ENCODE measurements at places on chromosomes 2 and 18. TPM values are rescaled to one million over a fixed set of nuclear protein-coding genes. Genes with fewer than 3 reads are reported as not detected.

DNA sequence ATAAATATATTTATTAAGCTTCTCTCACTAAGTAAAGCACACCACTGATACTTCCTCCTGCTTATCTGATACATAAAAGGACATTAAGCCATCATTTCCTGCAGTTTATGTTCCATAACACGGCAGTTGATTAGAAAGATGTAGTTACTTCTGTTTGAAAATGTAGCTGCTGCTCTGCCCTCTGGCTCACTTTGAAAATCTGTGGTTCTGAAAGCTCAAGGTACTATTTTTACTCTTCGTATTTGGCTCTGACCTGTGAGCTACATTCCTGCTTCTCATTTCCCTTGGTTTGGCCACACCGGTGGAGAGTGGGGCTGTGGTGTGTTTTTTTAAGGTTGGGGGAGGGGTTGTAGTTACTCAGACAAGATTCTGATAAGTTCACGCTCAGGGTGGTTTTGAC lies 12.8 kb upstream of the TTN start:
- peak; percentile 11 for DNase-seq

GRCh38 chr2:119220720-119221301 lies 2.8 kb upstream of the STEAP3 start:
- no peak for DNase-seq

DNA sequence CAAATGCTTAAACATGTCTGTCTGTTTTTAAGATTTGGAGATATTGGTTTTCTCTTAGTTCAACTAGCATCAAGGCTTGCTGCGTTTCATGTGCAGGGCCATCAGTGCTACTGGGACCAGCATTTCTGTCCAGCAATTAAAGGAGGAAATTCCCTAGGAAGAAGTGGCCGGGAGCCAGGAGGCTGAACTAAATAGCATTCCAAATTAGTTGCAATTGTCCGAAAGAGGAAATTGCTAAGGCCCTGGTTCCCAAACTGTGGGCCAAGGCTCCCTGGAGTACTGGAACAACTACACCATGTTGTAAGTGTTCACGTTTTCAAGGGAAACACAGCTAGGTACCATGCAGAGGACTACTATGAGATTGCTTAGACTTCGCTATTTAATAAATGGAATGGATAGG lies 257.9 kb downstream of the PTPRM start:
- no peak for DNase-seq

- no peak for DNase-seq
These were observed 304.4 kb upstream of the SLC39A10 start for GRCh38 chr2:195352581-195352980.

DNA sequence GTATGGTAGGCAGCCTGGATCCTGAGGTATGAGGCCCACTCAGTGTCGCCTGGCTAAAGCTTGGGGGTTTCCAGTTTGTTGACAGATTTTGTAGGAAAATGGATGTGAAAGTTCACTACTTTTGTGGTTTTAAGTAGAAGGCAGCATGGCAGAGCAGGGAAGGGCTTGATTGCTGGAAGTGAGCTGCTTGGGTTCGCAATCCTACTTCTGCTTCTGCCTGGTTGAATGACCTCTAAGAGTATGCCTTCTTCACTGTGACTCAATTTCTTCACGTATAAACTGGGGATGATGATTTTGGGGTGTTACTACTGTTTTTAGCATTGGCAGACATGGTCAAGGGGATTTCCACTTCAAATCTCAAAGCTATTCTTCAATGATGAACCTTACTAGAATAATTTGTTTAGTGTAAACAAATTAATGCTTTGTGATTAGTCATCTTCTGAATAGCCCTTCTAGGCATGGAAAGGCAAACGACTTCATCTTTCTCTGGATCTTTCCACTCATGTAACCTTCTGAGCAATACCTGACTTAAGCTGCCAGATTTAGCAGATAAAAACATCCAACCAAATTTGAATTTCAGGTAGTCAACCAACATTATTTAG lies 13.2 kb downstream of the BMP10 start:
- DNase-seq = no peak

- no peak for DNase-seq
These were observed 22.2 kb upstream of the YWHAQ start for GRCh38 chr2:9652898-9653479.

DNA sequence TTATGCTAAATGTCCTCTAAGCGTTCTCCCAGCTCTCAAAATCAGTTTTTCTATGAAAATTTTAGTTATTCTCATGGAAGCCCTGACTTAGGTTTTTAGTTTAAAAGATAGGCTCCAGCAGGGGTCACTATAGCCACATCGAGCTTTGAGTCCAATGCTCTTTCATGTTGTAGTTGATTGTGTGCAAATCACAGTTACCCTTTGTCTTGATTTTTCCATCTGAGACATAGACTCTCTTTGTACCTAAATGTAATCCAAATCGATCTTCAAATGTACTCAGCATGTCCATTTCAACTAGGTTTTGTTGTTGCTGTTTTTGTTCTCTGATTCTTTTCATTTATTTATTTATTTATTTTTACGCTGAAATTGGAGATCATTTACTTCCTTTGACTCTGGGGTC lies 26.4 kb upstream of the MSTN start:
- DNase-seq = peak; percentile 70

GRCh38 chr2:157631861-157632260 lies 3.2 kb upstream of the ACVR1C start:
- no peak for DNase-seq

DNA sequence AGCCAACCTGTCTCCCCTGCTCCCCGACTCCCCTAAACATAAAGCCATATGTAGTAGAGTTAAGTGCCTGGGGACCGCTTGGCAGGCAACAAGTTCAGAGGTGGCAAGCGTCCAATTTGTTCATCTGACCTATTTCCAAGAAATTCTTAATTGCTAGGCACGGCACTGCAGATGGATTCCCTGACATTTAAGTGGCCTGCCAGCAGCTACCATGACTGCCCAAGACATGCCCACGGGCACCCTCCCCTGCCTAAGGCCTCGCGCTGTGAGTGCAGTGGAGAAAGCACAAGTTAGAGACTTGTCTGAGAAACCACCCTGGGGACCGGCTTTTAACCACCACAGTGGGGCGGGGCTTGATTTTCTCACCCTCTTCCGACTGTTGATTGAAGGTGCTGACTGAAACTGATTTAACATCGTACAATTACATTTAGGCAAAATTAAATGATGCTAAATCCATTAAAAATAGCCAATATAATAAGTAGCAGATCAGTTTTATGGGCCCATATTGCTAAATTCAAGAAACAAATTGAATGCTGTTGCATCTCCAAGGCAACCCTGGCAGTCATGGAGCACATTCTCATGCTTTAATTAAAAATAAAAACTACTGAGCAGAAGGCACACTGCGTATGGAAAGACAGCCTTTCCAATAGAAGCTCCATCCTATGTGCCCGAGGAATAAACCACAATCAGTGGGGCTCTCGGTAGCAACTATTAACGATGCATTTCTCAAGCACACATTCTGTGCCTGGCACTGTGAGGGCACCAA lies 163.6 kb upstream of the ACAA2 start:
- DNase-seq = no peak

- no peak for DNase-seq
These were observed 96.1 kb downstream of the RBMS1 start for GRCh38 chr2:160397530-160397865.

DNA sequence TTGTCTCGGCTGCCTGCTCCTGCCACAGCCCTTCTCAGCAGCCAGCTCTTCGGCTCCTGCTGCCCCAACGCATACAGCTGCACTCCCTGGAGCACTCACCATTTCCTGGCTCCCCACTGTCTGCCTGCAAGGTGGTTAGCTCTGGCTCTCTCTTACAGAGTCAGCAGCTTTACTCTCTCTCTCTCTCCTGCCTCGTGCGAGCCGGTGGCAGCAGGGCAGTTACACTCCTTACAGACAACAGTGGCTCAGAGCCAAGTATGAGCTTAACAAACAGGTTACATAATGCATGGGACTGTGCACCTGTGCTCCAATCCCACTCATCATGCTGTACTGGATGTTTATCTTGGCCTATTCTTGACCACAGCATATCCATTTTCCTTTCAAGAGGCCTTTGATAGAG lies 47.4 kb upstream of the DNAJC10 start:
- no peak for DNase-seq

DNA sequence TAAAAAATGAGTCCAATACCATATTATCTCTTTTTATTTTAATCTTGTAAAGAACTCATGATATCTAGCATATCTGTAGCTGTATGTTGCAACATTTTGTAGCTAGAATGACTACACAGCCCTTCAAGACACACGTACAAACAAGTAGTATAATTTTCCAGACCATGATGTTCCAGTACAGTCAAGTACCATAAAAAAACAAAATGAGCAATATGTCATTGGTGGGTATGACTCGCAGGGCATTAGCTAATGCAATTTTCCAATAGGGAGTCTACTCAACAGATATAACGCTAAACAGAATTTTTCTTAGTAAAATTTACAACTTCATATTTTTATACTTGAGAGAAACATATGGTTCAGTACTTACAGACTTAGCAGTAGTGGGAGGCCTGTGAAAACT lies 53.6 kb upstream of the UGP2 start:
- no peak for DNase-seq

GRCh38 chr2:147560810-147561535 lies 283.9 kb upstream of the ACVR2A start:
- DNase-seq = no peak

GRCh38 chr2:26752656-26753055 lies 11.4 kb upstream of the SLC35F6 start:
- no peak for DNase-seq

GRCh38 chr2:232328032-232328422 lies 50.5 kb upstream of the ALPP start:
- DNase-seq = peak; percentile 57

GRCh38 chr2:231612109-231612455 lies 19.4 kb downstream of the TEX44 start:
- DNase-seq = no peak

GRCh38 chr2:3487028-3487425 lies 32.3 kb downstream of the ADI1 start:
- DNase-seq = no peak

DNA sequence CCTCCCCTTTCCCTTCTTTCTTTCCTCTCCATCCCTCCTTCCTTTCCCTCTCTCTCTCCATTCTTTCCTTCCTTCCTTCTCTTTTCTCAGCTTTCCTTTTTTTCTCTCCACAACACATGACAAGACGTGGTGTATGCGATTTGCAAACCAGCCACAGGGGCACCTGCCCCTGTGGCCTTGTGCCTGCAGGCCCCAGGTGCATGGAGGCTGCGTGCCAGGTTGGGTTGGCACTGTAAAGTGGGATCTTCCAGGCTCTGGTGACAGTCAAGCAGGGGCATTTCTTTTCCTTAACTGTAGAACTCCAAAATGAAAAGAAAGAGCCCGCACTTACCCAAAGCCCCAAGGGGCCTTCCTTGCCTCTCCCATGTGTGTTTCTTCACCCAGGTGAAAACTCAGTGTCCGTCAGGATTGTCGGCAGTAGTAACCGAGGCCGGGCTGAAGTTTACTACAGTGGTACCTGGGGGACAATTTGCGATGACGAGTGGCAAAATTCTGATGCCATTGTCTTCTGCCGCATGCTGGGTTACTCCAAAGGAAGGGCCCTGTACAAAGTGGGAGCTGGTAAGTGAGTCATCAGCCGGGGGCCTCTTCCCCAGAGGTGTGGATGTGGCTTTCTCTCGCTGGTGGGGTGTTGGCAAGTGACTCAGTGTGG lies 50.9 kb downstream of the MARCO start:
- DNase-seq = no peak

GRCh38 chr2:234451242-234451641 lies 45.6 kb downstream of the ARL4C start:
- DNase-seq = no peak

DNA sequence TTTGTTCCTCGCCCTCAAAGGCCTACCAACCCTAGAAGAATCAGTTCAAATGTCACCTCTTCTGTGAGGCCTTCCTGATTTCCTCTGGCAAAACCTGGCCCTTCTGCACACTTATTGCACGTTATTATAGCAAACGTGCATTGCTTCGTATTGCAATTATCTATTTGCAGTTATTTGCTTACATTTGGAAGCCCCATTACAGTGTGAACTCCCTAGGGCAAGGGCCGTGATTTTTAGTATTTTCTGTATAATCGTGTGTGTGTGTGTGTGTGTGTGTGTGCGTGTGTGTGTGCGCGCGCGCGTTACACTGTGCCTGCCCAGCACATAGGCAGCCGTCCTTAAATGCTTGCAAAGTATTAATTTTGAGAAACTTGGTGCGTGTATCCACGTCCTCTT lies 460 bp upstream of the SEMA4F start:
- DNase-seq = peak; percentile 3

GRCh38 chr2:134167015-134167414 lies 86.9 kb upstream of the MGAT5 start:
- DNase-seq = no peak

GRCh38 chr18:64409511-64409910 lies 260.6 kb upstream of the LINC00305 start:
- no peak for DNase-seq

DNA sequence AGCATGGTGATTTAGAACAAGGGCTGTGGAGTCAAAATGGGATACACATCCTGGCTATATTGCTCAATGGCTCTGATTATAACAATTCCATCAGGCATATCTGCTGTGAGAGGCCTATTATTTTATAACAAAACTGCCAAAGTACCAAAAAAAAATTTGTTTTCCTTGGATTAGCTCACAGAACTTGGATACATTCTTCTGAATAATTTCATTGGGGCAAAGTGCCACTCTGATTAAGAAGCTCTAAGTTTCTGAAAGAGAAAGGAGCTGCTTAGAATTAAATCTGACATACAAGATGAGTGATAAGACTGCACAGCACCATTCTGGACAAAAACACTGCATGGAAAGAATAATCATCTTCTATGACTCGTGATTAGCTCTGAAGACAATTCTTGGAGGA lies 85.7 kb downstream of the SMC6 start:
- no peak for DNase-seq

DNA sequence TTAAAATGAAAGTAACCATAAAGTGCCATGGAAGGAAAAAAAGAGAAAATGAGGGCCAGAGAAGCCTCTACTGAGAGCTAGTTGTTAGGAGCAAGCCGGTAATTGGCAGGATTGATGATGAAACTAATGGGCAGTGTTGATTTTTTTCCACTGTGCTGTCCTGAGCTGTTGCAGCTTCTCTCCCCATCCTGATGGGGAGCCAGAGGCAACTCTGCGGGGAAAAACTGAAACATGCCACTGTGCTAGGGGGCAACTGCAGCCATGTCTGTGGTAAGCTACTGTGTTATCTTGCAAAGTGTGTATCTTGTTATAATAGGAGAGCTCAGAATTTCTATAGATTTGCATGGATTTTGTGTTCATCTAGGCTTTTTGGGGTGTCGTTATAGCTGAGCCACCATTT lies 487.9 kb downstream of the STK39 start:
- DNase-seq = no peak

Gene FLACC1
- 1.7 TPM for total RNA-seq

Gene ZNF385B
- total RNA-seq = 0.14 TPM

Gene LRRTM4
- total RNA-seq = 0.09 TPM

Gene COA5
- total RNA-seq = 47.8 TPM

Gene SGO2
- 19.7 TPM for total RNA-seq

Gene KCNF1
- total RNA-seq = 0.57 TPM

Gene GALNT3
- total RNA-seq = 2.6 TPM

Gene TFCP2L1
- total RNA-seq = 0.80 TPM

Gene PROKR1
- 0.05 TPM for total RNA-seq

Gene ACVR1C
- 0.24 TPM for total RNA-seq

Gene AQP12A
- total RNA-seq = not detected
